Fibroblast of mammary gland (primary cell): ENCODE measurements at places on chromosomes 12 and 14.

DNA sequence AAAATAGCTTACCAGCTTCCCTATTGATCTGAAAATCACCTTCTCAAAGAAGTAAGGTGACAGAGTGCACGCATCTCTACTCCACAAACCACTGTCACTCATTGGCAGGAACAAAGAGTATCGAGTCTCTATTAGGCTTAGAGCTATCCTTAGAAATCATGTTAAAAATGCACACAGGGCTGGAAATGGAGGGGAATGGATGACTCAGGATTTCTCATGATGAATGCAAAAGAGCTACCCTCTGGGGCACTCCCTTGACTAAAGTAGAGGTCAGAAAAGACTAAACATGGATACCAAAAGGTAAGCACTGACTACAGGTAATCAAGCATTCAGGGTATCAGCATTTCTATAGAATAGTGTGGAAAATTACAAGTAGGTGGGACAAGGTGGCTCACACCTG lies 96.1 kb upstream of the ANO4 start:
- no peak for DNase-seq

DNA sequence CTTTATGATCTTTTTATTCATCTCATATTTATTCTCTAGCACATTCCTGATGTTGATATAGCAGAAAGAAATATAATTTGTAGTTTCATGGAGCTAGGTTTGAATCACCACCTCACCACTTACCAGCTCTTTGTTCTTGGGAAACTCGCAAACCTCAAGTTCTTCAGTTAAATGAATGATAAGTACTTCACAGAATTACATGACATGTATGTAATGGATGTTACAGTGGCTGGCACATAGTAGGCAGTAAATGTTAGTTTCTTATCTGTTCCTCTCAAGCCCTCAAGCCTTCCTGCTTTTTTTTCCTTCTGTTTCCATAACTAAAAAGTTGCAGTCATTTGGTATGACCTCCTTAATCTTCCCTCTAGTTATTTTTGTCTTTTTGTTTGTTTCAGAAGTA lies 54.9 kb downstream of the SPATS2 start:
- DNase-seq, result no peak

GRCh38 chr12:107275530-107275929 lies 182.2 kb upstream of the CRY1 start:
- DNase-seq, result no peak

DNA sequence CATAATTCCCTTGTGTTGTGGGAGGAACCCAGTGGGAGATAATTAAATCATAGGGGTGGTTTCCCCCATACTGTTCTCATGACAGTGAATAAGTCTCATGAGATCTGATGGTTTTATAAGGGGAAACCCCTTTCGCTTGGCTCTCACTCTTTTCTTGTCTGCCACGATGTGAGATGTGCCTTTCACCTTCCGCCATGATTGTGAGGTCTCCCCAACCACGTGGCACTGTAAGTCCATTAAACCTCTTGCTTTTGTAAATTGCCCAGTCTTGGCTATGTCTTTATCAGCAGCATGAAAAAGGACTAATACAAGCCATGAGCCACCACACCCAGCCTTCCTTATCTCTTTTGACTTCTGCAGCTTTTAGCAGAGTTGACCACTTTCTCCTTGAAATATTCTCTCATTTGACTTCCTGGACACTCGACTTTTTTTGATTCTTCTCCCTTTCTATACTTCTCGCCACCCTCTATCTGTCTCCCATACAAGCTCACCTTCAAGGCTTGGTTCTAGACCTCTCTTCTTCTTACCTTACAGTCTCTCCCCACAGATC lies 2.3 kb downstream of the MTERF2 start:
- DNase-seq, result no peak

DNA sequence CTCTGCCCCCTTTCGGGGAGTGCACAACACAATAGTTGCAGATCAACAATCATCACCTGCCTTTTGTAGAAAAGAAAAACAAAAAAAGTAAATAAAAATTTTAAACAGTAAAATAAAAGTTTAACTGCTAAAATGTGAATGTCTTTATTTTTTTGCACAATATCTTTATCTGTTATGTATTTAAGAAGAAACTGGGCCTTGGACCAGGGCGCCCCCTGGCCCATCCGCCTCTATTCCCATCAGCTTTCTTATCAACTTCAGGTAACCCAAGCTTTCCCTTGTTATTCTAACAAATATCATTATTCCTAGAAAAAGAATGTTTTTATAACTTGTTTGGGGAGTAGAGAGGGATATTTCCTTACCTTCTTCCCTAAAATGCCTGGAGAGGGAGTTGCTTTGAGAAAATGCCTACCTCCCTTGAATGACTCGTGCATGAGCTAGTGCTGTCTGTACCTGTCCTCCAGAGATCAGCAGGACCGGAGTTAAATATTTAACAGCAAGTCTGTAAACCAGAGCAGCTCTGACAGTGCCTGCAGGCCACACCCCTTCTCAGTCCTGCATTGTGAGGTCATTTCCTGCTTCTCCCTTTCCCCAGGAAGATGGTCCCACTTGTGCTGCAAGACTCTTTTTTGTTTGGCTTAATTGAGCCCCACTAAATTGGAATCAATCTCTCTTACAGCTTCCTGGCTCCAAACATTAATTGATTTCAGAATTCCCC lies 192.8 kb upstream of the RGS6 start:
- DNase-seq, result peak; percentile 21

DNA sequence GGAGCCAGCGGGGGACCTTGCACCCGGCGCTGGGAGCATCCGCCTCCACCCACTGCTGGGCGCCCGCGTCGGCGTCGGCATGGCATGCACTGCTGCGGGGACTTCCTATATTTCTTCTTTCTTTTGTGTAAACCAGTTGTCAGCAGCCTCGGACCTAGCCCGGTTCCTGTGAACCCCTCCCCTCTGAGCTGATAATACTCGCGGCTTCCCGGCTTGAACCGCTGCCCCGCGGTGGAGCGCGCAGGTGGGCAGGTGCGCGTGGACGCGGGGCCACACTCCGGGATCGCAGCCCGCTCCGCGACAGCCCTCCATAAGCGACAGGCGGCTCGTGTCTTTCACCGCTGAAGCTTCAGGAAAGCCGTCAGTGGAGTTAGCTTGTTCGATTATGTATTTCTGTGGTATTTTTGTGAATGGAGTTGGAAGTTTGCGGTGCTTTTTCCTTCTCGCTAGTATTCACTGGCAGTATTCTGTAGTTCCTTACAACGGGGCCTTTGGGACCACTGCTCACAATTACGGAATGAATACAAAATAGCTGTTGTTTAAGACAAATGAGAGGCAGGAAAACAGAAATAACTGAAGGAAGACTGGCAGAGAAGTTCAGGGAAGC lies 870 bp downstream of the BMAL2 start:
- DNase-seq, result no peak

DNA sequence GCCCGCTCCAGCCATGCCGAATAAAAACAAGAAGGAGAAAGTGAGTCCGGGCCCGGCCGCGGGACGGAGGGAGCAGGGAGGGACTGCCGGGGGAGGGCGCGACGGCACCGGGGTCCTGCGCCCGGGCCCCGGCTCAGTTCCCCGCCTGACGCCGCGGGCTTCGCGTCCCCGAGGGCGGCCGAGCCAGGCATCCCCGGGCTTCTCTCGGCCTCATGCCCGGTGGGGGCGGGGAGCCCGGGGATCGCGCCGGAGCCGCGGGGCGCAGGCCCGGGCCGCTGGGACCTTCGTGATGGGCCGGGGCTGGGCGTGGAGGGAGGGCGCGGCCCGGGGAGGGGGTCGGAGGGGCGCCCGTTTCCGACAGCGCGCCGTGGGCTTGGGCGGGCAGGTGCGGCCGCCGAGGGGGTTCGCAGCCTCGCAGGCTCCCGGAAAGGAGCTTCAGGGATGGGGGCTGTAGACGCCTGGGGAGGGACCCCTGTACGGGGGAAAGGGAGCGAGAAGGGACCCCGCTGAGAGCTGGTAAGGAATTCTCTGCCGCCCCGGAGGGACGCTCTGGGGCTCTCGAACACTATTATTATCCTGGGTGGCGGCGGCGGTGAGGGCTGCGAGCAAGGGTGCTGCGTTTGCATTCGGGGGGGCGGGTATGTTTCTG lies 496 bp downstream of the PPP2R5C start:
- no peak for DNase-seq

DNA sequence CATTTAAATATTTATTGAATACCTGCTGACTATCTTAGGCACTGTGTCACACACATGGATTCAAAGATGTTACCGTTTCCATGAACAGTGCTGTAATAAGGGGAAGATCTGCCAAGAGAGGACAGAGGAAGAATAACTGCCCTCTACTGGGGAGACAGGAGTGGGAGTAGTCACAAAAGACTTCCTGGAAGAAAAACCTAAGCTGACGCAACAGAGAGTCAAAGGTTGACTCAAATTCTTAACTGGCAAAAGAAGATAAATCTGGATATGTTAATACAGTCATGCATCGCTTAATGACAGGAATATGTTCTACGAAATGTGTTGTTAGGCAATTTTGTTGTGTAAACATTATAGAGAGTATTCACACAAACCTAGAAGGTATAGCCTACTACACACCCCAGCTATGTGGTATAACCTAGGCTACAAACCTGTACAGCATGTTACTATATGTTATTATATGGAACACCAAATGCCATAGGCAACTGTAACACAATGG lies 51.5 kb downstream of the DCAF5 start:
- peak; percentile 95 for DNase-seq

- no peak for DNase-seq
Measured at GRCh38 chr14:62304257-62304656, 542.0 kb downstream of the SNAPC1 start.

- DNase-seq, result no peak
Measured at GRCh38 chr12:72499244-72499643, 227.1 kb downstream of the TRHDE start.

- peak; percentile 60 for DNase-seq
Measured at GRCh38 chr12:87953256-87953860, 75.8 kb downstream of the C12orf50 start.

GRCh38 chr12:30962047-30962446 lies 35.5 kb downstream of the TSPAN11 start:
- no peak for DNase-seq

DNA sequence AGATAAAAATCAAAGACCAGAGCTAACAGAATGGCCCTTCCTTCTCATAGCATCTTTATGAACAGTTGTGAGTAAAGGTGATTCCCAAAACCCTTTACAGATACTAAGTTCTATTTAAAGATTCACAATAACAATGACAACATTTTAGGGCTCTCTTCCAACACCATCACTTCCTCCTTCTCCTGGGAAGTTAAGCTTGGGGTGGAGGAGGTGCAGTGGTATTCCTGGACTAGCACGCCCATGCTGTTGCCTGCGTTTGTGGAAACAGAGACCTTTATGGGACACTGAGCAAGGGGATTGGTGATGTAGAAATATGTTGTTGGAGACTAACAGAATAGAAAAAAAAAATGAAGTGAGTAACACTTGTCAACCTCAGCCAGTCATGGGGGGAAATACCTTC lies 22.5 kb downstream of the SYNE2 start:
- DNase-seq, result peak; percentile 76

DNA sequence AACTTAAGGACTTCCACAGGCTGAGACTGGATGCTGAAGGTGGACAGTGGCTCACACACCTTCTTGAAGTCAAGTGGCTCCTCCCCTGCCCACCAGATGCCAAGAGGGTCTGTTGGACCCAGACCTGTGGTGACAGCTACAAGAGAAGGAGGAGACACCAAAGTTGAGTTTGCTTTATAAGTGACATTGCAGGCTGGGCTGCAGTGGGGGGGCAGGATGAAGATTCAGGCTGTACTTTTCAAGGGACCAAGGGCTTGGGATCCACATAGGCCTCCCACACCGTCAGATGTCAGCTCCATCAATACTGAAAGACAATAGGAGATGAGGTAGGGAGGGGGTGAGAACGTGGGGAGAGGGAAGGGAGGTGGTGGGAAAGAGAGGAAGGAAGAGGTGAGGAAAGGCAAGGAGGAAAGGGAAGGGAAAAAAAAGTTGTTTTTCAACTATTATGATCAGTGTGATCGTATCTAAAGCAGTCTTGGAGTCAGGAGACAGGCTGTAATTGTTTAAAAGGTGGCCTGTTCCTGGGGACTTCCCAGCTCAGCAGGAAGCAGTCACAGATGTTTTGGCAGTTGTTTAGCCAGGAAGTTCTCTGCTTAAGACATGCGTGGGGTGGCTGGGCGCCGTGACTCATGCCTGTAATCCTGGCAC lies 84.1 kb upstream of the RESF1 start:
- DNase-seq, result peak; percentile 85

GRCh38 chr12:82530394-82530793 lies 156.3 kb upstream of the TMTC2 start:
- no peak for DNase-seq

- DNase-seq, result no peak
Measured at GRCh38 chr14:95302667-95303506, 16.8 kb downstream of the CLMN start.

GRCh38 chr14:78638926-78639325 lies 468.8 kb downstream of the NRXN3 start:
- DNase-seq, result no peak

- no peak for DNase-seq
Measured at GRCh38 chr14:22502551-22502950, 86.5 kb downstream of the DAD1 start.

GRCh38 chr12:42908712-42909111 lies 319.2 kb upstream of the PRICKLE1 start:
- no peak for DNase-seq

GRCh38 chr12:54661048-54661447 lies 12.9 kb upstream of the DCD start:
- no peak for DNase-seq

DNA sequence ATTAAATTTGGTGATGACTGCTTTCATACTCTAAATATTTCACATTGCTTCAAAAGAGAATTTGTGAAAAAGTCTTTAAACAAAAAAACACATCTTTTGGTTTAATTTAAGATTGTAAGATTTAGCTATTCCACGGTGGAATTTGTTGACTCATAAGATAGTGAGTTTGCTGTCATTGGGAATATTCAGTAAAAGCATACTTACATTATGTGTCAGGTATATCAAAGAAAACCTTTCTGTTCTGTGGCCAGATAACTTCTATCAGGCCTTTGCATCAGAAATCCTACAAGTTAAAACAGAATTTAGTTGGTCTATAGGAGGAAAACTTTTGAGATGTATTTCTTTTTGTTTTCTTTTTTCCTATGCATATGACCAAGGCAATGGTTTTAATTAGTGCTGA lies 148.8 kb upstream of the E2F7 start:
- peak; percentile 31 for DNase-seq

GRCh38 chr12:120836114-120836684 lies 68.0 kb downstream of the SPPL3 start:
- no peak for DNase-seq

- DNase-seq, result no peak
Measured at GRCh38 chr14:88208858-88209257, 114.2 kb downstream of the KCNK10 start.

- DNase-seq, result peak; percentile 80
Measured at GRCh38 chr14:59424341-59425071, 40.7 kb downstream of the GPR135 start.

GRCh38 chr14:63432888-63433552 lies 110.2 kb downstream of the PPP2R5E start:
- DNase-seq, result no peak
